Dorsolateral prefrontal cortex (tissue), 122 donors: ENCODE measurements at places on chromosomes 2 and 18.

DNA sequence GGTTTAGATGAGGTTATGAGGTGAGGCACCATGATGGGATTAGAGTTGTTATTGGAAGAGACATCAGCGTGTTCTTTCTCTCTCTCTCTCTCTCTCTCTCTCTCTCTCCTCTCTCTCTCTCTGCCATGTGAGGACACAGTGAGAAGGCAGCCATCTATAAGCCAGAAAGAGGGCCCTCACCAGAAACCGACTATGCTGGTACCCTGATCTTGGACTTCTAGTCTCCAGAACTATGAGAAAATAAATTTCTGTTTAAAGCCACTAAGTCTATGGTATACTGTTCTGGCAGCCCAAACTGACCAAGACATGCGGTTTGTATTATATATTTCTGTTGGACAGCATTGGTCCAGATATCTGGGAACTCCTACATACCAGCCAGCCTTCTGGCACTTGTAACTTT lies 3.5 kb upstream of the LIPG start:
- no peak for DNase-seq

DNA sequence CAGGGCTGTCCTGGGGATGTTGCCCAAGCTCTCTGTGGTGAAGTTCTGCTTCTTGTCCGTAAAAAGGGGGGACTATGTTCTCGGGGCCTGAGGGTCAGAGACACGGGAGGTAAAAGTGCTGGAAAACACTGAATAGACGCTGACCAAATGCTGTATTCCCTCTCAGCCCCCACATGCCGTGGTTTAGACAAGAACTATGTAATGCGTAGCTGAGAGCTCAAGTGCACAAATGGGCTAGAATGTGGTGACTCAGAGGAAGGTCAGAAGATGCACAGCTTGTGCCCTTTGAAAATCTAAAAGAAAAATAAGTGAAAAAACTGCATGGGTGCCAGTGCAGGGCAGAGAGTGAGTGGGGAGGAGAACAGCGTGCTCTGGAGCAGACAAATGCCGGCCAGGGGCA lies 80.3 kb upstream of the MAP4K4 start:
- DNase-seq: no peak

GRCh38 chr2:190535586-190535985 lies 1.1 kb upstream of the NEMP2 start:
- DNase-seq: no peak

DNA sequence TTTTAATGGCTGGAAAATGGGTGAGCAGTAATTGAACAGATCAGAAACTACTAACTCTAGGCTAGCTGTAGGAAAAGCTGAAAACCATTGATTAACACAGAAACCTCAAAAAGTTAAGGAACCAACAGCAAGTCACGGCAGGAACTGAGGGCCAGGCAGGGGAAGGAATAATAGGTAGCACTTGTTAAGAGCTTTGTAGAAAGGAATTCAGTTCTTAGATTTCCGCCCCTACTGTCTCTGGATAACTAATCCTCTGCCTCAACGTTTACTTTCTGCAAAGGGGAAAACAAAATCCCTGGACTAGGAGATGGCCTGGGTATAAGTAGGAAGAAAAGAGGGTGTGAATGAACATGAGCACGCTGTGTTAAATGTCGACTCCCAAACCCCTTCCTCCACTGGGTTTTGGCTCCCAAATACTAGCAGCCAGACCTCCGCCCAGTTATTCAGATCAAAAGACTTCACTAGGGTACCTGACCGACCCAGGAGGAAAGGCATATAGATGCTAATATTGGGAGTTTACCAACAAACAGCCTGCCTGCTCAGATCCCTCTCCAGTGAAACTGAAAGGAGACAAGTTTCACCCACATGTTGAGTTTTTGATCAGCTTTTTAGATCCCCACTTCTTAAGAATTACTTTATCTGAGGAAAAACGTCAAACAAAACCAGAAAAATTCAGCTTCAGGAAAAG lies 12.4 kb downstream of the SMAD2 start:
- DNase-seq: no peak

- DNase-seq: no peak
Observed at GRCh38 chr2:197152451-197153228, 157.9 kb downstream of the ANKRD44 start.

DNA sequence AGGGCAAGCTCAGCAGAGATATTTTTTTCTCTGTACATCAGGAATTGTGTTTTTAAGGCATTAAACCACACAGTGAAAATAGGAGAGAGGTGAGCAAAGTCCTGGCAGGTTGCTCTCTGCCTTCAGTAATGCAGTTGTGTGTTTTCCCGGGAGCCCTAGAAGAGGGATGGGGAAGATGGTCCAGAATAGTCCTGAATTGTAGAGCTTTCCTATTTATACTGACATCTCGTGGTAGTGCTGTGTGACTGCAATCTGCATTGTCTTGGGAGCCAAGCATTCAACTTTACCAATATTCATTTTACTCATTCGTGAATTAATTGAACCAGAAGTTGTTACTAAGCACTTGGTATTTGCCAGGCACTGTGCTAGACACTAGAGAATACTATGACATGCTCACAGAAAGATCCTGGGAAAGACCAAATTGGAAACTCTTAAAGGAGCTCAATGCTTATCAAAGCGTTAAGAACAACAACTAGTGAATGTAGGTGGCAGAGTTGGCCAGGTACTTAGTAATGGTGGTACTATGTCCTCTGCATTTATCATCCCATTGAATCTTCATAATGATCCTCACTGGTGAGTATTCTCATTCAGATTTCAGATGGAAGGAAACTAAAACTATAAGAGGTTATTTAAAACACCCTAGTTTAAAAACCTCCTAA lies 214.6 kb downstream of the TRIB2 start:
- no peak for DNase-seq

- no peak for DNase-seq
Observed at GRCh38 chr2:105977212-105977611, 216.9 kb downstream of the UXS1 start.

DNA sequence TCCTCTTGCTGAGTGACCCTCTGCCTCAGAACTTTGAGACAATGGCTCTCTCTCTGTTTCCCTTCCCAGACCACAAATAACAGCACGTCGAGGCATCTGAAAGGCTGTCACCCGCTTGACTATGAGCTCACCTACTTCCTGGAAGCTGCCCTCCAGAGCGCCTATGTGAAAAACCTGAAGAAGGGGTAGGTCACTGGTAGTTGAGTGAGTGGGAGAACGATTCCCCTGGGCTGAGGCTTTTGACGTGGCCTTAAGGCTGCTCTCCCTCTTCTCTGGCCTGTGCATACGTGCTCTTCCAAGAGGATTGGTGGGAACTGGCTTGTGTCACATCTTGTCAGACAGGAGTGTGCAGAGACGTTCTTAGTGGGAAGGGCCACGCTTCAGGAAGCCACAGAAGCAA lies 63.1 kb upstream of the MCFD2 start:
- DNase-seq: no peak

- DNase-seq: no peak
Observed at GRCh38 chr2:71846669-71847291, 300.9 kb downstream of the CYP26B1 start.

DNA sequence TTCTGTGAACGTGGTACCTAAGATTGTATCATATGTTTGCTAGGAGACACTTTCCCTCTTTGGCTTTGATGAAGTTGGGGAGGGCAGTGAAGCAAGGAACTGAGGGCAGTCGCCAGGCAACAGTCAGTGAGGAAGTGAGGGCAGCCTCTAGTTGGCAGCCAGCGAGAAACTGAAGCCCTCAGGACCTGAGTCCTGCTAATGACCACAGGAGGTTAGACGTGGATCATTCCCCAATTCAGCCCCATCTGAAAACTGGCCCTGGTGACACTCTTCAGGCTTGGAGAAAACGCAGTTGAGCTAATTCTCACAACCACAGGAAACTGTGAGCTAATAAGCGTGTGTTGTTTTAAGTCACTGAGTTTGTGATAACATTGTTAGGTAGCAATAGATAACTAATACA lies 84.5 kb upstream of the REG3G start:
- DNase-seq: no peak

GRCh38 chr18:35464831-35465279 lies 32.9 kb downstream of the INO80C start:
- DNase-seq: no peak

DNA sequence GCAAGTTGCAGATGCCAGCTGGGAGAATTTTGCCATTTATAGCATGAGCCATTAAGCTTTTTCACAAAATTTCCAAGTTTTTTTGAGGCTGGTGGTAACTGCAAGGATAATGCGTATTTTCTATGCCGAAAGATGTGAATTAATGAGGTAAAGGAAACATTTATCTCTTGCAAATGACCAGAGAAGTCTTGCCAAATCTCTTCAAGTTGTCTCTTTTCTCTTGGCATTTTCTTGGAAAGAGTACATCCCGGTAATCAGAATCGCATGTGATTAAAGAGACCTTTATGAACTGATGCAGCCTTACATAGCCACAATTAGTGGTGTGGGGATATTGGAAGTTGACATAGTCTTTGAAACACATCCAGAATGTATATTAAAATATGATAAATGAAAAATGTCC lies 136.5 kb upstream of the MMADHC start:
- DNase-seq: no peak

DNA sequence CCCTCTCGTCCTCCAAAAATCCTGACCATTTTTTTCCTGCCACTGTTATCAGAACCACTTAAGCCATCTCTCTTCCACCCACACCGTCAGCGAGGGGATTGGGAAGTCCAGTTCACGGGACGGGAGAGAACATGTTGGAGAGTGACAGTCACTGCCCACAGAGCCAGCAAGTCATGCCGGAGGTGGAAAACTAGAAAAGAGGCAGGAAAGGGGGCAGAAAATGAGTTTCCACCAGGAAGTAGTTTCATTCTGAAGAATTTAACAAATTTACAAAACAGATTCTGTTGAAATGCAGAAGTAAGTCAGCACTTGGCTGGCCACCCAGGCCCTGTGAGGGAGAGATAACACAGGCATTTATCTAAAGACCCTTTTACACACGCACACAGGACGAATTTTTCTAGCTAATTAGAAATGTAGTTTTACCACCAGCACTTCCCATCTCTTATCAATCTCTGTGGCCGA lies 431.3 kb downstream of the TSN start:
- DNase-seq: no peak

DNA sequence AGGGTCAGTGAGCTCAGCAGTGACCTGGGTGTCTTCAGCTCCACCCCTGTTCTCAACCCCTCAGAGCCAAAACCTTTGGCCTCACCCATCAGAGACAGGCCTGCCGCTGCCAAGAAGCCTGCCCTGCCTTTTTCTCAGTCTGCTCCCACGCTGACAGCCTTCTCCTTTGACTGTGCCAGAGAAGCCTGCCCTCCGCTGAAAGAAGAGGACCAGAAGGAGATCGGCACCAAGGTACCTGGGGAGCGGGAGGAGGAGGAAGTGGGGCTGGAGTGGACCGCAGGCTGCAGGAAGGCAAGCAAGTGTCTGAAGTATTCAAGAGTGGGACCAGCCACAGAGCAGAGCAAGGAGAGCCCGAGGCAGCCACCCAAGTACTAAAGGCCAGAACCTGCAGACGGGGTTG lies 33.2 kb downstream of the TOGARAM2 start:
- DNase-seq: no peak

DNA sequence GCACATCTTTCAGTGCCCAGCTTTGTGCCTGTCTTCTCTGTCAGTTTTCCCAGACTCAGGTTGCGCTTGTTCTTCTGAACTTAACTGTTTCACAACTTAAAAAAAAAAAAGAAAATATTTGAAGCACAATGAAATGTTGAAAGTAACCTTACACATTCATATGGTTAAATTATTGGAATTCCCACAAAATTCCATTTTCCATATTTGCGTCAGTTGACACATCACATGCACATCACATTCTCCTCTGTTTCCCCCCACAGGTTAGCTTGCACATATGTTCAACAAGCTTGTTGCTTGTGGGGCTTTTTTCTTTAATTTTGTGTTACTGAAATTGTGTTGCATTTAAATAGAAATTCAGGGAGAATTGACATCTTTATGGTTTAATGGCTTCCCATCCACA lies 8.3 kb downstream of the MYO1B start:
- no peak for DNase-seq
